ENCODE measurements at places on chromosomes 1 and 21.

DNA sequence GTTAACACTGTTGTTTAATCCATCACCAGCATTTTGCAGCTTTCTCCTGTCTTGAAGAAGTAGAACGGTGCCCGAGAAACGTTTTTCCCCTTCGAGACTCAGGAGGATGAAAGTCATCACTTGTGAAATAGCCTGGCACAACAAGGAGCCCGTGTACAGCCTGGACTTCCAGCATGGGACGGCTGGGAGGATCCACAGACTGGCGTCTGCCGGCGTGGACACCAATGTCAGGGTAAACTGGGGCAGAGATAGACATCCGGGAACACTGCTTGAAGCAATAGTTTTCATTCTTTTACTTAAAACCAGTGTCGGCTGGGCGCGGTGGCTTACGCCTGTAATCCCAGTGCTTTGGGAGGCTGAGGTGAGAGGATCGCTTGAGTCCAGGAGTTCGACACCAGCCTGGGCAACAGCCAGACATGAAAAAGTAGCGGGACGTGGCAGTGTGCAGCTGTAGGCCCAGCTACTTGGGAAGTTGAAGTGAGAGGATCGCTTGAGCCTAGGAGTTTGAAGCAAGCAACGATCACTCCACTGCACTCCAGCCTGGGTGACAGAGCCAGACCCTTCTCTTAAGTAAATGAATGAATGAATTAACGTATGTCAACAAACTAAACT lies 945 bp downstream of the CHAF1B start:
- no peak for DNase-seq

GRCh38 chr1:236395947-236396664 lies 2.0 kb downstream of the EDARADD start:
- DNase-seq = peak; percentile 12

- no peak for DNase-seq
Measured at GRCh38 chr1:55288245-55288644, 73.1 kb upstream of the USP24 start.

DNA sequence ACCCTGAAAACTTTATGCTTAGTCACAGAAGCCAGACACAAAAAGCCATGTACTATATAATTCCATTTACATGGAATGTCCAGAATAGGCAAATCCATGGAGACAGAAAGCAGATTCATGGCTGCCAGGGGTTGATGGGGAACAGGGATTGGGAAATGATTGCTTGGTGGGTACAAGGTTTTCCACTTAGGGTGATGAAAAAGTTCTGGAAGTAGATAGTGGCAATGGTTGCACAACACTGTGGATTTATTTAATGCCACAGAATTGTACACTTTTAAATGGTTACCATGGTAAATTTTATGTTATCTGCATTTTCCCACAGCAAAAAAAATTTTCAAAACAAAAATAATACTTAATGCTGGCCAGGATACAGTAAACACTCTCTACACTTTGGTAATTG lies 40.6 kb downstream of the ENAH start:
- no peak for DNase-seq

- no peak for DNase-seq
Measured at GRCh38 chr1:85142753-85143152, 58.1 kb downstream of the SYDE2 start.

- no peak for DNase-seq
Measured at GRCh38 chr1:153291514-153291913, 21.2 kb downstream of the PGLYRP3 start.

DNA sequence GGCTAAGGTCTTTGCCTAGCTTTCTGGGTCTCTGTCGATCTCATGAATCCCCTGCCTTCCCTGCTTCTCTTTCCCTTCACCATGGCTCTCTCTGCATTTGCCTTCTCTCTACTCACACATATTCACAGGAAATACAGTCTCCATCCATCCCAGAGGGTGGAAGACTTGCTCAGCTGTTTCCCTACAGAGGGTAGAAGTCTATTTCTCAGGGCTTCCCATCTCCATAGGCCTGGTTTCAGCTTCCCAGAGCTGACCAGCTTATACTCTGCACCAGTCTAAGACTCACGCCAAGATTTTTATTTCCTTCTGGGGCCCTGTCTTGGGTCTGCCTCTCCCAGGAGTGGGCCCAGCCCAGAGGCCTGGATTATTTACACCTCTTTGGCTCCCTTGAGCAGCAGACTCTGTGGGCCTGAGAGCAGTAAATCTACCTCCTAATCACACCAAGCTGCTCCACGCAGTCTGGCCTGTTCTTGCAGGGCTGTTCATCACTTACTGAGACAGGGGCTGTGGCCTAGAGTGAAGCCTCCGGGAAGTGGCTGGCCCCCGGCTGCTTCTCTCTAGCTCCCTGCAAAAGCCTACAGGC lies 102.5 kb downstream of the PLXNA2 start:
- DNase-seq = no peak

DNA sequence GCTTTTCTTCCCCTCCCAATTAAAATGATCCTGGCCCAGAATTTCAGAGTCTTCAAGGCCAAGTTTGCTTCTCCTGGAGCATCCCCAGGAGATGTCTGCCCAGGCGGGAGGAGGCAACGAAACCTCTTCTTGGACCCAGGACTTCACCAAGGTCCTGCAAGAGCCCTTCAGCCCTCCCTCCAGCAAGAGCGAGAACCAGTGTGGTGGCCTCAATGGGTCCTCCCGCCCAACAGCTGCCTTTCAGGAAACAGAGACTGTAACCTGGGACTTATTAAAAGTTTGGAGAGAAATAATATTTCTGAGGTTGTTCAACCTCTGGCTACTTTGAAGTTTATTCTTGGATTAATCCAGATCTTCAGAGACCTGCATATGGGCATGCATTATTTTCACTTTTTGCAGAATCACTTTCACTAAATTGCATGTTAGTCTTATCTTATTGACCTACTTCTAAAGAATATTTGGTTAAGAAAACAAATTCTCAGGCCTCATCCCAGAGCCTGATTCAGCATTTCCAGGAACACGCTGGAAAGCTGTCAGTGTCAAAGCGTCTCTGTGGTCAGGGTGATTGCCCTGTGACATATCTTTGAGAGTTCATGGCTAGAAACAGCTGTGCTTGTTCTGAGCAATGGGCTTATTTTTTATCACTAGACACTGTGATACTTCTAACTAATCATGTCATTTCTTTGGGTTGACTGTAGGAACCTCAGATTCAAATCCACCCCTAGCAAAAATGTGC lies 66.0 kb upstream of the CLDN14 start:
- no peak for DNase-seq

DNA sequence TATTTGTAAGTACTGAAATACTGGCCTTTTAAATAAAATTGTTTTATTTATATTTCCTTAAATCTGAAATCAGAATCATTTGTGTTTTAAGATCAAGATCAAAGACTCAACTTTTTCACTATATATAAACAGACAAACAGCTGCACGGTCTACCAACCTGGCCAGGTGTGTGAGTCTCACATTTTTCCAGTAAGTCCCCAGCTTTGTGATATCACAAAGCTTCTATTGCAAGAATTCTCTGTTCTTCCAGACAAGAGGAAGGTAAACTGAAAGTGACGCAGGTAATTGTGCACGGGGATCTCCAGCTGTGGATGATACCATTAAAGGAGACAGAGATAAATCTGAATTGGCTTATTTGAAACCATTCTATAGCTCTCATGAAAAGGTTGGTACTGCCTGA lies 41.2 kb upstream of the CYP2J2 start:
- no peak for DNase-seq

- no peak for DNase-seq
Measured at GRCh38 chr1:15908597-15908996, 61.1 kb downstream of the SPEN start.

GRCh38 chr1:222034790-222035189 lies 292.9 kb upstream of the DUSP10 start:
- DNase-seq = no peak

DNA sequence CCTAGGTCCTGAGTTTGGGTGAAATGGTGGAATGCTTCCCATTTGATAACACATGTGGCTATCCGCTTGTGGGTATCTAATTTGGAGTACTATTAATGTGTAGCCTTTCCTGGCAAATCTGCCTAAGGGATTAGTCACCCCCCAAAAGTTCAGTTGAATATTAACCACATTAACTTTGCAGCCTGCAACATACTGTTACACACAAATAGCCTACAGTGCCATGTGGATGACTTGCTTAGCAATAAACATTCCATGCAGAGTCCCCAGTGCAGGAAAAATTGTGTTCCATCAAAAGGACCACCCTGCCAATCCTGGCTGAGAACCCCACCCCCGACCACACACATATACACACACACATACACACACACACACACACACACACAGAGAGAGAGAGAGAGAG lies 303.3 kb upstream of the ESRRG start:
- DNase-seq = no peak

DNA sequence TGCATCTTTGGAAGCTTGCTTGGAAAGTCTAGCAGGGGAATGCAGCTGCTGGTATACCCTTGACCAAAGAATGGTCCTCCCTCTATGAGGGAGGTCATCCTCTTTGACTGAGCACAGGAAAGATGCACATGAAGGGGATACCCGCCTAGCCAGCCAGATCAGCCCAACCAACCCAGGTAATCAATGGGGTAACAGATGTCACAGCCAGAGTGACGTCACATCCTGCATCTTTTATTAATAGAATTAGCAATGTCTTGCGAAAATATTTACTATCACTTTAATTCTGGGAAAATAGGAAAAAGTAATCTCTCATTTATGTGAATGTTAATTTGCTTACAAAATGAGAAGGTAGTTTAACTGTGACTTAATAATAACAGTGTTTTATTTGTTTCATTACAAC lies 25.6 kb upstream of the PTBP2 start:
- no peak for DNase-seq

- DNase-seq = no peak
Measured at GRCh38 chr1:58845942-58846341, 62.1 kb upstream of the JUN start.

GRCh38 chr1:36390411-36390810 lies 4.7 kb upstream of the STK40 start:
- DNase-seq = no peak

GRCh38 chr1:212188599-212189351 lies 96.4 kb upstream of the PPP2R5A start:
- DNase-seq = peak; percentile 19

- no peak for DNase-seq
Measured at GRCh38 chr1:180918519-180918918, 5.8 kb downstream of the KIAA1614 start.

DNA sequence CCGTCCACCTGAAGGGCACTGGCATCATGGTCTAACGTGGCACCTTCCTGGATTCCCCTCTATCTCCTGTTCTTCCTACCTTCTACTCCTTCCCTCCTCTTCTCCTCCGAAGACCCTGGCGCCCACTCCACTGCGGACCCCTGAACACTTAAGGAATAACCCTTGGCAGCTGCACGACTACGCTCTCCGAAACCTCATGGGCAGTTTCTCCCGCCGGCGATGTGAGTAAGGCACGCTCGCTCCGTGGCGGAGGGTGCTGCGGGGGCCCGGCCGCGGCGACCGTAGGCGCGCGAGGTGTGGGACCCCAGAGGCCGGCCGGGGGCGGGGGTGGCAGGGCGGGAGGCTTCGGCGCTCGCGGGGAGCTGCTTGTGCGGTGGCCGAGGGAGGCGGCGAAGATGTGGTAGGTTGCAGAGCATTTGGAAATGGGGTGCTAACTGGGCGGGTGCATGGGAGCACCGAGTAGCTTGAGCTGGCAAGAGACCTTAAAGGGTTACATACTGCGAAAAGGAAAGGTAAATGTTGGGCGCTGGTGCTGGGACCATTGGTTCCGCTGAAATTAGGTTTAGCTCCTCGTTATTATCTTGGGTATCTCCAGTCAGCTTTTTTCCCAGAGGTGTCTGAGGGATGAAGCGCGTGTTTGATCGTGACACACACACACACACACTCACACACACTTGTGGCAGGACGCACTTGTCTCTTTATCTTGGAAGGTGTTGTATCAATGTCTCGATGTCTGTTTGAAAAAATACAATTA lies 876 bp downstream of the LRRC7 start:
- DNase-seq = no peak

GRCh38 chr1:10338047-10338446 lies 60.8 kb upstream of the PGD start:
- DNase-seq = peak; percentile 48
